NCI-H1930 (cell line): ENCODE measurements at places on chromosomes 12 and 14.

DNA sequence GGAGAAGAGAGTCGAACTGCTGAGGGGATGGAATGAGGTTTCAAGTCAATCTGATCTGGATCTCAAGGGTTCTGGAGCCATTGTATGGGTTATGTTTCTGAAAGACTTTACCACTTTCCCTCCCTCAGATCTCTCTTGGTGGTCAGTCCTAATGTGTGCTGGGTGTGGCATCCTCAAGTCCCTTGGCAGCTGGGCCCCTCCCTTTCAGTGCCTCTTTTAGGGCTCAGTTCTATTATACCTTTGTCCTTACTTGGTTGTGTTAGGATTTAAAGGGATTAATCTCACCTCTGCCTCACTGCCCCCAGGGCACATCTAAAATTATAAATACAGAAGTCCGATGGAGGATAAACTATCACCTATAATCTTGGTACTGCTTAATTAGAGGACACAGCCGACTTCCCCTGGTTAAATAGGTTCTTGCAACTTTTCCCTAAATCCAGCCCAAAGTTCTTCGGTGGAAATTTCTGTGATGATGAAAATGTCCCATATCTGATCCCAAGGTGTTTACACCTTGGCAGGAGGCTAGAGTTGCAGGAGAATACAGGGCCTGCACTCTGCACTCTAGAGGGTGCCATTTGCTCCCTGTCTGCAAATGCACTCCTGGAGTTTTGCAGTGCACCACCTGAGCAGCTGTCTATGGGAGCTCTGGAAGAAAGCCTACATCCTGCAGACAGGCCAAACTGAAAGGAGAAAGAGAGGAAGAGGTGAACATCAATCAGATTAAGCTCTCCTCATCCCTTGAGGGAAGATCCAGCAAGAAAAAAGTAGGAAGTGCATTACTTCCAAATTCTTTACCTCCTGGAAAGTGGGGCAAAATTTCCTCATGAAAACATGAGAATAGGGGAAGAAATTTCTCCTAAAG, 106.8 kb downstream of the NUAK1 start:
- DNase-seq = no peak

- no peak for DNase-seq
Observed at GRCh38 chr12:64445490-64445889, 6.4 kb upstream of the TBK1 start.

DNA sequence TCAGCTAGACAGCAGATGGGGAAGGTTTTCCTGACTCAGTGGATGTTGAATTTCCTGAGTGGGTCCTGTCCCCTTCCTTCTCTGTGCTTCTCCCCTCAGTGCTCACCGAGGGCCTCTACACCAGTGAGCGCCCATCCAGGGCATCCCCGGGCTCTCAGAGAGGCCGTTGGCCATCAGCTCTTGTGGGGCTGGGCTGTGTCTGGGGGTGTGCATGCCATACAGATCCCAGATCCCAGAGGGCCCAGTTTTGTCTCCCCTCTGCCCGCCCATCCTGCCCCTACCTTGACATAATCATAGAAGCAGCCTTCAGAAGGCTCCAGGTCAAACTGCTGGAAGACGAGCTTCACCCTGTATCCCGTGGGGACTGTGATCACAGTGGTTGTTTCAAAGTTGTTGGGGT, 1.1 kb downstream of the C1R start:
- no peak for DNase-seq

- DNase-seq = no peak
Observed at GRCh38 chr12:9858135-9858534, 11.0 kb downstream of the CLEC2B start.

- no peak for DNase-seq
Observed at GRCh38 chr14:32846821-32847365, 91.8 kb upstream of the NPAS3 start.

GRCh38 chr14:77203611-77204458, 22.2 kb downstream of the TMEM63C start:
- no peak for DNase-seq

DNA sequence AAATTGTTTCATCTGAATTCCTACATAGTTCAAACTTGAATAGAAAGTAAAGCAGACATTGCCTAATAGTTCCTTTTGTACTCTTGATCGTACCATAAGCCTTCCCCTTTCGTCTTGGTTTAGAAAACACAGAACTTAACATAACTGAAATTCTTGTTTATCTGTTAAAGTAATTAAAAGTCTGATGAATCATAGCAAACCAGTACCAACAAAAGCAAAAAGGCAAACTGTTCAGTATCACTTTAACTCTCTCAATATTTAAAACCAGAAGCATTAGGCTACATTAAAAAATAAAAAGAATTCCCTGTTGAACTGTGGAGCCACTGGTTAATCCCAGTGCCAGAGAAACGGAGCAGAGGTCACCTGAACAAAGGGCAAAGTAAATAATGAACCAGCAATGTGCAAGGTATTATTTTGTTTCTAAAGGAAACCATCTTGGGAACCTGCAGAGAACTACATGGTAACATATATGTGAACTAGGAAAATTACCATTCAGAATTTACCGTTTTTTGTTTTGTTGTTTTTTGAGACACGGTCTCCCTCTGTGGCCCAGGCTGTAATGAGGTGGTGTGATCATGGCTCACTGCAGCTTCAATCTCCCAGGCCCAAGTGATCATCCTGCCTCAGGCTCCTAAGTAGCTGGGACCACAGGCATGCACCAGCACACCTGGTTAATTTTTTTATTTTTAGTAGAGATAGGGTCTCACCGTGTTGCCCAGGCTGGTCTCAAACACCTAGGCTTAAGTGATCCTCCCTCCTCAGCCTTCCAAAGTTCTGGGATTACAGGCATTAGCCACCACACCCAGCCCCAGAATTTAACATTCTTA, 17.1 kb upstream of the HIGD1C start:
- DNase-seq = no peak

DNA sequence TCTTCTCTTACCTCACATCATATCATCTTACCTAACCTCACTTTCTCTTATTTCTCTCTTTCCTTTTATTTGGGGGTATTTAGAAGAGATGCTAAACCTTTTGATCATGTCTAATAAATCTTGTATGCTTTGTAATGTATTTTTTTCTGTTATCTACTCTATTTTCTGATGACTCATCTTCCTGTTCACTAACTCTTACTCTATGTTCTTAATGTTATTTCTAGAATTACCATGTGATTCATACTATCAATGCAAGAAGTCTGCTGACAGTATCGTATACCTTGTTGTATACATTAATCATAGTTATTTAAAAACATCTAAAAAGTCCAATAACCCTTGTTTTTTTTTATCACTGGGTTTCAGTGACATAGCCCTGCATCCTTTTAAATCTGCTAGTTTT, 62.3 kb downstream of the MGAT4C start:
- DNase-seq = no peak

- no peak for DNase-seq
Observed at GRCh38 chr12:116545144-116545543, 14.0 kb upstream of the MAP1LC3B2 start.

- DNase-seq = no peak
Observed at GRCh38 chr14:103517721-103518421, 4.8 kb downstream of the CKB start.

- no peak for DNase-seq
Observed at GRCh38 chr12:89189448-89189847, 162.9 kb downstream of the DUSP6 start.

DNA sequence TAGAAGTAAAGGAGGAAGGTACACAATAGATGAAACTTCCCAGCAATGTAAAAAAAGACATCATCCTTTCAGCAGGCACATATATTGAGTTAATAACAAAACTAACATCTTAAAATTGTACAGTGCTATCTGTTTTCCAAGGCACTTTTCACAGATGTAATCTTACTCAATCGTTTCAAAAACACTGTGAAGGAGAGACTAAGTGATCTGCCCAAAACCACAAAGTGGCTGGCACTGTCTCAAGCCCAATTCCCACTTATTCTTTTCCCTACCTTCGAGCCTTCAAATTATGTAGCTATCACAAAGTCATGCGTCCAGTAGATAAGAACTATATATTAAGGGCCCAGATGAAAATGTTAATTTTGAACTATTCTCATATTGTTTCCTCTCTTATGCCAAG, 193.6 kb upstream of the RASSF8 start:
- no peak for DNase-seq

DNA sequence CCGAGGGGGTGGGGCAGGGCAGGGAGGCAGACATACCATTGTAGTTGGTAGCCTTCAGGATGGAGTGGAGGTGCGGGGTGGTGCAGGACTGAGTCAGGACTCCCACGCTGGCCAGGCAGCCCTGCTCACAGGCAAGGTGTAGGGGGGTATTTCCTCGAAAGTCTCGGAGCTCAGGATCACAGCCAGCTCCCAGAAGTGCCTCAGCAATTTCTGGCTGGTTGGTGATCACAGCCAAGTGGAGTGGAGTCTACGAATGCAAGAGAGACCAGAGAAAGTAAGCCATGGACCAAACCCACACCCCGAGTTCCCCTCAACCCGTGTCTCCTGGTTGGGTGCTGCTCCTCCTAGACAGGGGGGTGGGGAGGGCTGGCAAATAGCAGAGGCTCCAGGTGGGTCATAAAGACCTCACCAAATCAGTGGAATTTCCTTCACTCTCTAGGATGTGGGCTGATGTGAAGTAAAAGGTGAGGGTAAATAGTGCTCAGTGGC, 1.4 kb downstream of the NFKBIA start:
- DNase-seq = no peak

DNA sequence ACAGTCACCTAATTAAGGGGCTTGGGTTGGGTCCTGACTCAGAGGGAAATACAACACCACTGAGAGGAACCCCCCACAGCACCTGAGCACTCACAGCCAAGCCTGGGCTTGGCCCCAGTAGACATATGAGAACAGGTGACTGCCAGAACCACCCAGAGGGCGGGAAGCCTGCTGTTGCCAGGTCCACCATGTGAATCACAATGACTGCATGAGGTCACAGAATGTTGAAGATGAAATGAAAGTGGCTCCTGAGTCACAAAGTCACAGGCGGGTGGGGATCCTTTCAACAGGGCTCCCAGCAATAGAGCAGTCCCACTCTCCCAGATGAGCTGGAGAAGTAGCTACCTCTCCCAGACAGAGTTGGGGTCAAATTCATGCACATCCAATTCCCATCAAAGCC, at the start of gene LRRC74A:
Gene LRRC74A, plus strand, starts transcription at position 287 of the 400 bp plus-strand sequence. CDS start 290 bp downstream, outside the sequence.
- no peak for DNase-seq

DNA sequence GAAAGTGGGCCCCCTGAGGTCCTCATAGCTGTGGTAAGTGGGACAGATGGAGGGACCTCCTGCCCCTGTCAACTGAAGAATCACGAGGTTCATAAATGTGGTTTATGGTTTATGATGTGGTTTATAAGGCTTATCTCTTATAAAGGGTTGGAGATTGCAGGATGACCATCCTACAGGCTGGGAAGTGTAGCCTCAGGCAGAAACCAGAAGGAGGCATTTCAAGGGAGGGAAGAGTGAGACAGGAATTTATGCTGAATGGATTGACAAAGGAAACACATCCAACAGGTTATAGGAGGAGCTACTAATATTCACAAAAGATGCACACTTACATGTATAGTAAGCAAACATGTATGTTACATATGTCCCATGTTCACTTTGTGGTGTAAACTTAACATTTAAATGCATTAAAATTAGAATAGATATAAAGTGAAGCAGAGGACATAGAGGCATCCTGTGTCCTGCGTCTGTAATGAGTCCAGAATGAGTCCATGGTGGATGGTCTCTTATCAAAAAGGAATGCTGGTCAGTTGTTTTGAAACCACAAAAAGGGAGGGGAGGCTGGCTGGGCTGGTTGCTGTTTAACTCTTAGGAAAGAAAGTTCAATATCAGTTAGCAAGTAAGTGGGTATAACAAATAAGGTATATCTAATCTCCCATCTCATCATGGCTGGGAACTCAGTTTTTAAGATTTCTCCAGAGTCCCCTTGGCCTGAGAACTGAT, 149.0 kb upstream of the RMST start:
- DNase-seq = no peak

GRCh38 chr12:560691-561390, 101.1 kb downstream of the B4GALNT3 start:
- no peak for DNase-seq

DNA sequence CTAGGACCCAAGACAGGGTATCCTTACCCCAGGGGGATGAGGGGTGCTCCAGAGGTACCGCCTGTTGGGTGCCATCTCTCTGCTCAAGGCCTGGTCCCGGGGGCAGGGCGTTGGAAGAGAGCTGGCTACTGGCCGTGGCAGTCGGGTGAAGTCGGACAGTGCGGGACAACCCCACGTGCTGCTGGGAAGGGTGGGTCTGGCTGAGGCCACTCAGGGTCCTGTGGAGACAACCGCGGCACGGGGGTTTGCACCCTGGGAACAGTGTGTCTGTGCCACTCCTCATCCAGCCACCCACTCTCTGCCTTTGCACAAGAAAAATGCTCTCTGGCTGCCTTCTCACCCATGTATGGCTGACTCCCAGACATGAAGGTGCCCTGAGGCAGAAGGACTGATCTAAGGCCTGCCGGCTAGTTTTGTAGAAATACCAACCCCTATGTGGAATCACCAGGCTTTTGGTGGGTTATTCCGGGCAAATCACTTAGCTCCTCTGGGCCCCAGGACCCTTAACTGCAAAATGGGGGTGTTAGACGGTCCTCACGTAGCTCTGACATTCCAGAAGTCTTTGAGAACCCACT, 56.5 kb downstream of the LTBP2 start:
- no peak for DNase-seq

DNA sequence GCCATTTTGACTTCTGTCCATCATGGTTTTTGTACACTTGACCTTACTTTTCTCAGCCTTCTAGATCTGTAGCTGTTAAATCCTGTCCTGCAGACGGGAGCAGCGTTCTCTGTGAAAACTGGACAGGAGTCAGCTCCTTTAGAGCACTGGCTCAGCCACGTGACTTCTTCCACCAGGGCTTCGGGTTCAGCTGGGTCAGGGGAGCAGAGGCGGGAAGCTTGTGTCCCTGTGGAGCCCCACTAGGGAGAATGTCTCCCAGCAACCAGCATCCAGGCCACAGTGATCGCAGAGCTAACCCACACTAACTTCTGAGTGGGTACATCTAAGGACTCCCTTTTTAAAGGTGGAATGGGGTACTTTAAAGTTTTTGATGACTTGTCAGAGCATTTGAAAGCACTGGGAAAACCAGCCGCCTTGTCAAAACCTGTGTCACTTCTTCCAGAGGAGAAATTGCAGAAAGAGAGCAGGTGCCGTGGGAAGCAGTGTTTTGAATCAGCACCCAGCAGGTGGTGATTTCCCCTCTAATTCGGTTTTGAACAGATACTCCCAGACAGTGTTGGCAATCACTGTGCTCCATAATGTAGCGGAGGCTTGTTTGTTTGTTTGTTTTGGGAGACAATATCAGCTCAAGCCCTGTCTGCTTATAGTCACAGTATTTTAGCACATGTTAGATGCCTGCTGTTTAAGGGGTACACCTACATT, 17.9 kb downstream of the DERA start:
- no peak for DNase-seq

DNA sequence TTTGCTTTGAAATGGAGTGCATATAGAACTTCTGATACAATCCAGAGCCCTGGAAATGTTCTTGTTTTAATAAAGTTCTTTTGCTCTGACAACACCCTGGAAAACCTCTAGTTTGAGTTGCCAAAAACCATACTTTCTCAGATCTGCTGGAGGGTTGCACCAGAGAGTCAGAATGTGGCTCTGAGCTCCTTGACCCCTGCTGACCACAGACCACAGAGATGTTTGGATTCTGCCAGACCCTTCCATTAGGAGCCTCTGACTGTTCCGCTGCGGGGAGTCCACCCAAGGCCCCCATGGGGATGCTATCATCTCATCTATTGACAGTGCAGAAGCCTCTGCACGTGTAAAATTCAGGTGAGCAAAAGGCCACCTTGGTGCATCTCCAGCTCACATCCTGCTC, 332.6 kb downstream of the GLT1D1 start:
- DNase-seq = no peak

GRCh38 chr14:90665321-90666000, 150.8 kb downstream of the TTC7B start:
- no peak for DNase-seq

GRCh38 chr12:90343966-90344365, 611.0 kb downstream of the CCER1 start:
- DNase-seq = no peak
